ENCODE measurements at places on chromosomes 2 and 18.
A peak's percentile ranks its signal among the peaks of the same experiment; 100 is the strongest.

GRCh38 chr2:39119732-39120520, 925 bp downstream of the SOS1 start:
- DNase-seq, result peak; percentile 52

DNA sequence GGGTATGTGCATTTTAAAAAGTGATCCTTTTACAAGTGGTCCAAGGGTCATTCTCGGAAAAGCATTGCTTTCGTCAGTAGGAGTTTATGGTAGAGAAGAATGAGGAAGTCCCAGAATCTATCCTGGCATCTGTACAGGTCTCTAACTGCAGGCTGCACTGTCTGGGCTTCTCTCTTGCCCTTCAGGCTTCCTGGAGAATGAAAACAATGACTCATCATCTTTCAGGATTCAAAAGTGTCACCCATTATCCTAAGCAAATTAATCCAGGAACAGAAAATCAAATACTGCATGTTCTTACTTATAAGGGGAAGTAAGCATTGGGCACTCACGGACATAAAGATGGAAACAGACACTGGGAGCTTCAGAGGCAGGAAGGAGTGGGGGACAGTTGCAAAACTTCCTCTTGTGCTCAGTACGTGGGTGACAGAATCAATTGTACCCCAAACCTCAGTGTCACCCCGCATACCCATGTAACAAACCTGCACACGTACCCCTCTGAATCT, 60.2 kb upstream of the TXNDC2 start:
- DNase-seq, result no peak

DNA sequence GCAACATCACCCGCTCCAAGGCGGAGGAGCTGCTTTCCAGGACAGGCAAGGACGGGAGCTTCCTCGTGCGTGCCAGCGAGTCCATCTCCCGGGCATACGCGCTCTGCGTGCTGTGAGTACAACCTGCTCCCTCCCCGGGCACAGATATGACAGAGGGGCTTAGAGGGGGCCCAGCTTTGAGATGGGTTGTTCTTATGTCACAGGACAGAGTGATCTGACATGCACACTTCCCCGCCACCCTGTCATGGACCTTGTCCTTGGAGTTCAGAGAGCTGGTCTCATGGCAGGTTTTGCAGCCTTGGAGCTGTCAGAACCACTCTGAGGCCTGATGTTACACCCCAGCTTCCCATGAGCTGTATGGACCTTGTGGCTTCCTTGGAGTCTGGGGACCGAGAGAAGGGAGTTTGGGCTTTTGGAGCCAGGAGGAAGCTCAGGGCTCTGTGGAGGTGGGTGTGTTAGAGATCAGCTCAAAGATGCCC, 398 bp downstream of the INPP5D start:
- no peak for DNase-seq

GRCh38 chr2:38617301-38617700, 14.6 kb upstream of the HNRNPLL start:
- no peak for DNase-seq

DNA sequence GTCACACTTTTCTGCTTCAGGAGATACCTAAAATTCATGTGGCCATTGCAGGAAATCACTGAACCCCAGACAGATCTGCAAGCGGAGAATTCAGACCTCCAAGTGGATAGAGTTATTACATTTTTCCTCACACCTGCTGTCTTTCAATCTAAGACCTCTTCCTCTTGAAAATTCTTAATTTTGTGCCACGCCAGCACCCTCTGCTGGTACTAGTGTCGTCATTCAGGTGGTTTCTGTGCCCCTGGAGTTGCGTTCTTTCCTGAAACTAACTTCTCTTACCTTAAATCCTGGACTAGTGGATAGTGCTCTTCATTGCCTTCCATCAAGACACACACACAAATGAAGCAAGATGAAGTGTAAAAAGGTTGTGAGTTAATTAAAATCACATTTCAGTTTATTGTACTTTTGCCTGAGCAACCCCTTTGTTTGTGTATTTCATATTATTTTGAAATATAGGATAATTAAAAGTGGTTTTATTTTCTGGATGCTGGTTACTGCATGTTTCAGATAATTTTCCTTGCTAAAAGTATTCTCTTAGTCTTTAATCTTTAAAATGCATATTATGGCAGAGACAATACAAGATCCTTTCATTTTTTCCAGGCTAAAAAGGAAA, 1.6 kb upstream of the DNER start:
- DNase-seq, result no peak

DNA sequence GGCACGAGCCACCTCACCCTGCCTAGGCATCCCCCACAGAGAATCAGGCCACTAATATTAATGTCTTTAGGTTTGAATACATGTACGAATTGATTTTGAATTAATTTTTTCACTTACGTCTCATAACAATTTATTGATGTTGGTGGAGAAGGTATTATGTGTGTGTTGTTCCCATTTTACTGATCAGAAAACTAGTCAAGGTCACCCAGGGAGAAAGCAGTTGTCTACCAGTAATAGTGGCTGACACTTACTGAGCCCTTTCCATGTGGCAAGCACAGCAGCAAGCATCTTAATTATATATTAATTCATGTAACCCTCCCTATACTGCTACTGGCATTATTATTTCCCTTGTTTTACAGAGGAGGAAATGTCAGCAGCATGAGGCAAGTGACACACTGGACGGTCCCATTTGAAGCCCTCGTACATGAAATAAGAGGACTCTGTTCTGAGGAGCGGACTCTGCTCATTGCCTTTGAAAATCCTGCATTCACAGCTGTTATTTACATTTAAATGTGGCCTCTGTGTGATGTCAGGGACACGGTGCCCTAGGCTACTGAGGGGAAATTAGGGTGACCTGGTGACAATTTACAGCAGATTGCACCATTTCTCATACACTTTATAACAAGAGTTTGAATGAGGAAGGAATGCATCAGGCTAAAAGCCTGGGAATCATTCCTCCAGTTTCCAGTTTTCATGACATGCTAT, 30.9 kb upstream of the KCNE4 start:
- DNase-seq, result no peak

- no peak for DNase-seq
Observed at GRCh38 chr2:38146907-38147307, 71.0 kb upstream of the CYP1B1 start.

DNA sequence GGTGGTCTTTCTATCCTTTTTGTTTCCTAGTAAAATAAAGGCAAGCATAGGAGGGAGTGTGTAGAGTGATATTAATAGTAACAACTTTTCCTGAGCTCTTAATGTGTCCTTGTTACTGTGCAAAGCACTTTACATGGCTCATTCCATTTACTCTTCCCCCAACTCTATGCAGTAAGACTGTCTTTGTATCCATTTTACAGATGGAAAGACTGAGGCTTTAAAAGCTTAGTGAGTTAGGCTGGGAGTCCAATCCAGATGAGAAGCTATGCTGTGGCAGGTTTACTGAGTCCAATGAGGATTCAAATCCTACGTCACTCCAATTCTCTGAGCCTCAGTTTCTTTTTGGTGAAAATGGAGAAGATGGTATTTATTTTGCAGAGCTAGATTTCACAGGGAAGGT, 77.4 kb downstream of the NRP2 start:
- DNase-seq, result no peak

- DNase-seq, result no peak
Observed at GRCh38 chr2:219221957-219222518, 3.3 kb upstream of the ABCB6 start.

GRCh38 chr18:76467371-76468190, 27.5 kb downstream of the ZNF516 start:
- DNase-seq, result no peak

DNA sequence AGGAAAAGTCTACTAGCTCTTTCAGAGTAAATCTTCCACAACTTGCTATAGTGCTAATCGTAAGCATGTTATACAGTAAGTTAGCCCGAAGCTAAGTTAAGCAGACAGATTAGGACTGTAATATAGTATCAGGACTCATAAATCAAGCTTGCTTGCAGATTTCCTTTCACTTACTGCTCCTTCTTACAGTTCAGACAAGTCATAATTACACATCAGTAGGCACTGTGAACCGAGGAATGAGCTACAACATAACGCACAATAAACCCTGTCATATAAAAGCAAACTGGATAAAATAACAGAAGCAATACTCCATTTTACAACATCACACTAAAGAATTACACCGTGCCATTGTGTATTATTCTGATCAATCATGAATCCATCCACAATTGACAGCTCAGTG, 832.6 kb upstream of the ZEB2 start:
- no peak for DNase-seq

DNA sequence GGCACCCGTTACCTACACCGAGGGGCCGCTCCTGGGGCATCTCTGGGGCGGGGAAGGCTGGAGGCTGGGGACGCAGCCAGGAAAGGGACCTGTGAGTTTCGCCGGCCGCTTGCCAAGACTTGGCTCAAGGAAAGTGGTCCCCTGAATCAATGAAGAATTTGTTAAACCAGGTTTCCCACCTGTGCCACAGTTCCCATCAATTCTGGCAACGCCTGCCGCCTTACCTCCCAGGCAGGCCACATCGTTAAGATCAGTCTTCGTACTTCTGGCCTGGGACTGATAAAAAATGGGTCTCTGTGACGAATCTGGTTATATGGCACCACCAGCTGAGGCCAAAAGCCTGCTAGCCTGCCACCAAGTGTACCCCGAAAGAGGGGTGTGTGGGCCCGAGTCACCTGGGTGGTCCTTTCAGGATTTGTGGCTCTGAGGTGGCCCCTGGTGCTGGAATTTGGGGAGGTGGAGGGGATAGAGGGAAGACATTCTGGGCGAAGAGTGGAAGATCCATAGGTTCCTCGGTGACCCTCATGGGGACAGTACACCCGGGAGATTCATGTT, 789 bp upstream of the TGFA start:
- no peak for DNase-seq

GRCh38 chr2:116511426-116511825, 1303.1 kb upstream of the DDX18 start:
- no peak for DNase-seq

- no peak for DNase-seq
Observed at GRCh38 chr2:98935777-98936352, at the start of gene CRACDL. Gene CRACDL (minus strand): TSS chr2:98936225. CDS start chr2:98846800, 89,425 bp downstream.

DNA sequence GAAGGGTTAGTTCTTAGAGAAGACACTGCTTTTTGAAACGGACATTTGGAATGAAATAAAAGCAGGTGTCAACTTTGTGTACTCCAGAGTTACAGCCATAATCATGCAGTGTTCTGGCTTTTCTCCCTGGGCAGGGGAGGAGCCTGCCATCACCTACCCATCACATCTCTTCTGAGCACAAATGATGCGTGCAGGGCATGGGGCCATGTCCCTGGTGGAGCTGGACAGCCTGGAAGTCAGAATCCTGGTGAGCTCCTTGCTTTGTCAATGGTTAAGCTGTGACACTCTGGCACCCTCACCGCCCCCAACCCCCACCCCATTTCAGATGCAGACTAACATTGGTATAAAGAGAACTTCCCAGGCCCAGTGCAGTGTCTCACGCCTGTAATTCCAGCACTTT, 53.1 kb downstream of the PDCL3 start:
- no peak for DNase-seq

DNA sequence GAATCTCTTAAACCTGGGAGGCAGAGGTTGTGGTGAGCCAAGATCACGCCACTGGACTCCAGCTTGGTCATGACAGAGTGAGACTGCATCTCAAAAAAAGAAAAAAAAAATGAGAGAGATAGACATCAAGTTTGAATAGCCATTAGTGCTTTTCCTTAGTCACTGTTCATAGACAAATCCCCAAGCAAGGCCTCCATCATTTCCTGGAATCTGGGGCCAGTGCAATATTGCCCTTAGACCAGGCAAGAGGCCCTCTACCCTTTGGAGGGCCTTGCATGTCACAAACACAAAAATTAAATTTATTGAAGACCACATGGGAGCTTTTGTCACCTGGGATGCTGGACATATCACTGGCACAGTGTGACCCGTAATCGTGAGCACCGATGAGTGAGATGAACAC, 141.5 kb downstream of the B3GNT2 start:
- DNase-seq, result no peak

- DNase-seq, result peak; percentile 40
Observed at GRCh38 chr2:217713395-217714286, 289.2 kb downstream of the TNS1 start.

DNA sequence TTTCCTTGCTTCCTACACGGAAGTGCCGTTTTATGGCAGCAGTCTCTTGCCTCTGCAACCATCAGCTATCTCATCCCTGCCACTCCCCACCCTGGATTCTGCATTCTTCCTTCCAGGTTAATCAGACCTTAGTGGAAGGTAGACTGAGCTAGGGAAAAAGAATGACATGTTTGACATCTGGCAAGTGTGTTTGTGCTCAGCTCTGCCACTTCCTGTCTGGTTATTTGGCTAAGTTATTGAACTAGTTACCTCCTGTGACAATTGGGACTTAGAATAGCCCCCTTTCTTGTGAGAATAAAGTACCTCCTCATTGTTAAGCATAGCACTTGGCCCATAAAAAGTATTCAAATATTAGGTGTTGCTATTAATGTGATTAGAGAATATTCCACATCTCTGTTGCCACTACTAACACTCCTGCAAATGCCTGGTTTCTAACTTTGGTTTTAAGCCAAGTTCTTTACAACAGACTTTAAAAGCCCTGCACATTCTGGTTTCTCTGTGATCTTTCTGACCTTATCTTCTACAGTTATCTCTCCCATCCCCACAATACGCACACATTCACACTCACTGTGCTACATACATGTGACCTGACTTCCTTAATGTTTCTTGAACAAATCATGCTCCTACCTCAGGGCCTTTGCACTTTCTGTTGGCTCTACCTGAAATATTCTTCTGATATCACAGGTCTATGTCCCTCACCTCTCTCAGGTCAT, 10.8 kb upstream of the MAPRE2 start:
- DNase-seq, result no peak

- no peak for DNase-seq
Observed at GRCh38 chr2:68863996-68864395, 7.2 kb downstream of the BMP10 start.

GRCh38 chr2:138780446-138780880, 273 bp upstream of the NXPH2 start:
- no peak for DNase-seq

- DNase-seq, result no peak
Observed at GRCh38 chr18:57970356-57971095, 73.5 kb upstream of the NEDD4L start.

DNA sequence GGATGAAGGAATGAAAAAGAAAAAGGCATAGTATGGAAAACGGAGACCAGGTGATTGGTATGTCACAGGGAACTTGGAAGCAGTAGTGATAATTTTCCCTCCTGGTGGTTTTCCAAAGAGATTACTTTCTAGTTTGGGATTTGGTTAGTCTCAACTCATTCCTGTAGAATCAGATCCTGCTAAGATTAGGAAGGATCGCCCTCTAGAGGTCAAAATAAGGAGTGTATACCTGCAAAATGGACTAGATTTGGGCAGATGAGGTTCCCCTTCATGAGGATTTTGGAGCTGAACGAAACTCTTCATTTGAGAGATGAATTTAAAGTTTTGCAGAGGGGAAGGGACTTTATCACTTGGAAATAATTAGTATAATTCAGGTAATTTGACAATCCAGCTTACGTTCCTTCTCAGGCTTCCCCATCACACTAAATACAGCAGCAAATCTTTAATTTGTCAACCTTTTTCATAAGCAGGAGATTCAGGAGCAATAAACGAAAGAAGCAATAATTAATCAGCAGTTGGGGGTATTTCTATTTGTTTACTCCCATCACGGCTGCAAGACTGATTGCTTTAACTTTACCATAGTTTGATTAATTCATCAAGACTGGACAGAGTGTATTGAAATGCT, 65.2 kb downstream of the CCDC195 start:
- DNase-seq, result no peak

All from activated T-helper 1 cell treated with anti-CD3 and anti-CD28 coated beads, Interleukin-2, amount 50 U/mL, for 16 hours (primary cell).